ENCODE measurements at places on chromosomes 5 and 9.

GRCh38 chr5:16066810-16067209 lies 112.8 kb downstream of the MARCHF11 start:
- DNase-seq, result no peak

DNA sequence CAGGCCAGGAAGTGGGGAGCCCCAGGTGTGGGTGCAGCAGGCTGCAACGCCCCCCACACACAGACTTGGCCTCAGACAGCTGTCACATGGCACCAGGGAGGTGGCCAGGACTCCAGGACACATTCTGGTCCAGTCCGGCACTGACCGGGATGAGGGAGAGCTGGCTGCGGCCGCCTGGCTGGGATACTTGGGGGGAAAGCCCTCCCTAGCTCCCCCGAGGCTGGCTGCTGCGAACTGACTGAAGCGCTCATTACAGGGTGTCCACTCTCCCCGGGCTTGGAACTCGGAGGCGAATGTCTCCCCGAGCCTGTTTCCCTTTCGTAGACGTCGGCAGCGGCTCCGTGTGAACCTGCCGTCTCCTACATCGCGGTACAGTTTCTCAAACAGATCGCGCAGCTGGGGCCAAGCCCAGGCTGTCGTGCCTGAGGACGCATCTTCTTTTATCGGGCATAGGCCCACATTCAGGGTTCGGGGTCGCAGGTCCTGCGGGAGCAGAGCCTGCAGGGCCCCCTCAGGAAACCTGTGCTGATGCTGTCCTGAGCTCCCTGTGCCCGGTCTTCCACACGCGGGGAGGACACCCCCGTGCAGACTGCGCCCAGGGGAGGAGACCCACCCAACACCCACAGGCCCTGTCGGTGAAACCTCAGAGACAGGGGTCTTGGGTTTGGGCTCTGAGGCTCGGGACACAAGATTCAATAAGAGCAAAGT lies 19.8 kb downstream of the NACC2 start:
- DNase-seq, result no peak

DNA sequence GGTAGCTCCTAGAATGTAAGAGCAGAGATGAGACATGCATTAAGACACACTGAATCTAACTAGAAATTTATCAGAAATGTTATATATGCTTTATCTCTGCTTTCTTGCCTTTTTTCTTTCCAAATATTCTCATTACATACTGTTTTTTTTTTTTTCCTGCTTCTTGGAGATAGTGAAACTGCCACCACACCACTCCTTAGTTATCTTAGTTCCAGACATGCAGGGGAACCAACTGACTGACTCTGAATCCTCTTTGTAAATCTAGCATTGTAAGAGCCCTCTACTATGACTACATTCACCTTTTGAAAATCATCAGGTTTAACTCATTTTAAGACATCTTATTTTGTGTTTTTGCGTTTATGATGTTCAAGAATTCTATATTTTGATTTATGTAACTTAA lies 181.3 kb upstream of the ST8SIA4 start:
- no peak for DNase-seq

GRCh38 chr9:127208416-127208815 lies 56.2 kb upstream of the GARNL3 start:
- DNase-seq, result no peak

DNA sequence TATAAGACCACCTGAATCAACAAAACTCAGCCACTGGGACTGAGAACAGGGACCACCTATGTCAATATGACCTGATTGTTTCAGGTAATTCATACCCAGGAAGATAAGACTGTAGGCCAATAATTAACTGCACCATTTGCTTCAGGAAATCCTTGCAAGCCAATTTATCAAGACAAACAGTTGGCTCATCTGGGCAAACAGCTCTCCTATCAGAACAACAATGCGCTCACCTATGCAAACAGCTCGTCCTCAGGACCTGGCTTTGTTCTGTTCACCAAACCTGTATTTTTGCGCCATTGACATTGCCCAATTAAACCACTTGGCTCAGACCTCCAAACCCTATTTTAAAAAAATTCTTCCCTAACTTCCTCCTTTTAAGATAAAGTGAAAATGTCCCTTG lies 92.3 kb upstream of the MARCHF11 start:
- no peak for DNase-seq

- peak; percentile 10 for DNase-seq
Measured at GRCh38 chr5:95959888-95960666, 1.6 kb downstream of the ELL2 start.

DNA sequence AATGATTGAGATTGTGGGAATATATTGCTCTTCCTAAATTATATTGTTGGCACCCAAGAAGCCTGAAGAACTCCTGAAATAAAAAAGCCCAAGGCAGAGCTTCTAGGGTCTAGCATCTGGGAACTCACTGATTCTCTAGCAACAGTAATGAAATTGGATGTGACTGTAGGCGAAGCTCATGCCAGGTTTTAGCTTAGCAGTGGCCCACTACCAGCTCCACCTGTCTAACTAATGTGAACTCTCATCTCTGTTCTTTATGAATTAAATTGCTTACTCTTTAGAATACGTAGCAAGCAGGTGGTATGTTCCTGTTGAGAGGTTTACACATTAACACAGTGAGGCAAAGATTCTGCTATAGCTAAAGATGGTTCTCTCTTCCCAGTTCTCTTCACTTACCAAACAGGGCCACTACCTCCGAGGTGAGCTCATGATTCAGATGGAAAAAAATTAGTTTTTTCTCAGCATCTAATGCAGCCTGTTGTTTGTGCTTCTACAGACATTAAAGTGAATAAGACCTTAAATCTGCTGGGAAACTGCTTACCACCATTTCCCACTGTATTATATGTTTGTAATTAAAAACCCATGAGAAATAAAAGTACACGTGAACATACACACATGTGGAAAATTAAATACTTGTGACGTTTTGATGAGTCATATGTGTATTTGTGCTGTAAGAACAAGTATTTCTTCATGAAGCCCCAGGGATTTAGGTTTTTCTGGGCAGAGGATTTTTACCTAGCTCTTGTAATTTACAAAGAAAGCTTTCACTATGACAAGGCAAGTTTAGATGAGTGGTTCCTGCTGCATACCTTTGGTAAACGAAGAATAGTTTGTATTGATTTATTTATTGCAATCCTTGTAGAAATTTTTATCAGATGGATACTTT lies 360.1 kb downstream of the KDM4C start:
- DNase-seq, result no peak
